ENCODE measurements at places on chromosomes 11 and 22.

DNA sequence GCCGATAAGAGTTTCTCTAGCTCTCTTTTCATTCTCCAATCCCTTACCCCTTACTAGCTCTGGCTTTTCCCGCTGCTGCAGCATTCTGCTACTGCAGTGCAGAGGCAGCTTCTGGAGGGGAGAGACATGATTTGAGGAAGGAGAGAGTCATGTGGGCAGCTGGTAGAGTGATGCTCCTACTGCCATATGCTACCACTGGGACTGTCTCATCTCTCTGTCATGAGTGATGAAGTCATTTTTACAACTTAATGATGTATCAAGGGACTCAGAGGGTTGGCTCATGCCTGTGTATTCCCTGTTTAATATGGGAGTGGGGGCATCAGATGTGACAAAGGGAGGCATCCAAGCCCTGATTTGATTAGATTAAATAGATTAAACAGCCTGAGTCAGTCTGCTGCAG is 11.3 kb downstream of the SLC17A6 start:
- no peak for DNase-seq

- DNase-seq = no peak
Measured at GRCh38 chr11:19560156-19560555, 152.5 kb upstream of the NAV2 start.

- DNase-seq = no peak
Measured at GRCh38 chr11:64355078-64355940, 3.7 kb upstream of the RPS6KA4 start.

DNA sequence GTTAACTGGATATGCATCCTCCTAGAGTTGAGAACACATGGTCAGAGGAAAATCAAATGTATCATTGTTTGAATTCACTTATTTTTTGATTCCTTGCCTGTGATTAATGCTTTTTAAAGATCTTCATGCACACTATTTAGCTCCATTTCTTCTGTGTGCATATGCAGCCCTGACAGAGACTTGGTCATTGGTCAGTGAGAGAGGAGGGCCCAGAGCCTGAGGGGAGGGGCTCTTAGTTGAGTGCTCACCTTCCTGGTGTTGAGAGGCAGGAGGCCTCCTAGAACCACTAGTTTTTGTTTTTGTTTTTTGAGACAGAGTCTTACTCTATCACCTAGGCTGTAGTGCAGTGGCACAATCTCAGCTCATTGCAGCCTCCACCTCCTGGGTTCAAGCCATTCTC is 48.9 kb downstream of the TNRC6B start:
- DNase-seq = no peak

GRCh38 chr11:60251485-60252212 is 8.7 kb upstream of the MS4A4E start:
- no peak for DNase-seq

DNA sequence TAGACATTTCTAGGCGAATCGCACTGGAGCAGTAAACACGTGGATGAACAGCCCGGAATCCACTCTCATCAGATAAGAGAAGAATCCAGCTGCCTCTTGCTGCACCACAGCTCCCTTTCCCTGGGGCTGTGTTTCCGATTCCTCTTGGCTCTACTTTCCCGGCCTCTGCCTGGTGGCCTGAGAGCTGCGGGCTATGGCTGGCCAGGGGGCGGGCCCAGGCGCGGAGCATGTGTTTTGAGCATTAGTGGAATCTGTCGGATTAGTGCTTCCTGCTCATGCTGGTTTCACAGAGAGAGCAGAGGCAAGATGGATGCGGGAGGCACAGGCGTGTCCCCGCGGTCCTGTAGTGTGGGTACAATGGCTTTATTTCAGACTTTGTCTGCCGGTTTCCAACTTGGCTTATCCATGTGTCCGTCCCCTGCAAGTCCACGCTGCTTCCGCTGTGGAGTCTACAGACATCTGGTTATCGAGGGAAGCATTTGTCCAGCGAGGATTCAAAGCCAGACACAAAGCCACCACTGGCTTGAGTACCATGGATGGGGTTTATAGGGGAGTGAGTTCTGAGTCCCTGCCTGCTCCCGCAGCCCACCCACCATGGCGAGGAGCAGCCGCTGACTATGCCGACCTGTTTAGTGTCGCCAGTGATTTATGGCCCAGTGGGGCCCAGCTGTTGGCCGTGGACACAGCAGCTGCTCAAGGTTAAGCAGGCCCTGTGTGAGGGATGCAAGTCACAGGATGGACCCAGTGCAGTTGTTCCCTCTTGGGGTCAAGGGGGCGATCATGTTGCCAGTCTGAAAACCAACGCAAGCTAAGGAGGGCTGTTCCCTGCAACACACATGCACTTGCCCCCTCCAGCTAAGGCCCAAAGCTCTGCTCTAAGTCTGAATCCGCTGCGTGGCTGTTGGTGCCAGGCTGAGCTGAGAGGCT is 43.3 kb upstream of the EP300 start:
- DNase-seq = no peak

GRCh38 chr22:36776722-36777121 is 803 bp upstream of the IFT27 start:
- DNase-seq = no peak

DNA sequence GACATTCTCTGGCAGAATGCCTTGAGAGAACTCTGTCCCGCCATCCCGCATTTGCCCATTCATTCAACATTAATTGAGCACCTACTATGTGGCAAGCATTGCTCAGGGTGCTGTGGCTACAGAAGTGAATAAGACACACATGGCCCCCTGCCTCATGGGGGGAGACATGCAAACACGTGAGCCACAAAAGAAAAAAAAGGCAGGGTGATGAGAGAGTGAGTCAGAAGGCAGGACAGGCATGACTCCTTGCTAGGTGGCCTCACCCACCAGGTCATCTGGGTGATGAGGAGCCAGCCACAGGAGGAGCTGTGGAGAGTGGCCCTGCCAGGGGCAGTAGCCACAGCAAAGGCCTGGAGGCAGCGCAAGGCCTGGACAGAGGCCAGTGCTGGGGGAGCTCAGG is 4.9 kb downstream of the CHRM4 start:
- DNase-seq = no peak

DNA sequence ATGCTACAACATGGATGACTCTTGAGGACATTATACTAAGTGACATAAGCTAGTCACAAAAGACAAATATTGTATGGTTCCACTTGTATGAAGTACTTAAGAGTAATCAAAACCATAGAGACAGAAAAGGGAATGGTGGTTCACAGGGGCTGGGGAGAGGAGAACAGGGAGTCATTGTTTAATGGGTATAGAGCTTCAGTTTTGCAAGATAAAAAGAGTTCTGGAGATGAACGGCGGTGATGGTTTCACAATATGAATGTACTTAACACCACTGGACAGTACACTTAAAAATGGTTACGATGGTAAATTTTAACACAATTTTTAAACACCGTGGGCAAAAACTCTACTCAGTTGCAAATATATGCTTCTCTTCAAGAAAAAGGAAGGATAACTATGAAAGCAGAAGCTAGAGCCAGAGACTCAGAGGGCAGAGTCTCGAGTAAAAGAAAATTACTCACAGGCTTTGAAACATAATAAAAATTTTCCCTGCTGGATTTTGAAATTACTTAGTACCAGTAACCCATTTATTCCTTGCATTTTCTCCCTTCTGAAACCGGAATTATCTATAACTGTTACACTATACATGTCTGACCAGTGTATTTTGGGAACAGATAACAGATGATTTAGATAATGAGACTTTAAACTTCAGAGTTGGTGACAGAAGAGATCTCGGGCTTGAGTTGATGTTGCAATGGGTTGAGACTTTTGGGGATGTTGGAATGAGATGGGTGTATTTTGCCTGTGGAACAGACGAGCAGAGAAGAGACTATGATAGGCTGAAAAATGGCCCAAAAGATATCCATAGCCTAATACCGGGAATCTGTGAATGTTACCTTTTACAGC is 15.0 kb downstream of the MRTFA start:
- no peak for DNase-seq

DNA sequence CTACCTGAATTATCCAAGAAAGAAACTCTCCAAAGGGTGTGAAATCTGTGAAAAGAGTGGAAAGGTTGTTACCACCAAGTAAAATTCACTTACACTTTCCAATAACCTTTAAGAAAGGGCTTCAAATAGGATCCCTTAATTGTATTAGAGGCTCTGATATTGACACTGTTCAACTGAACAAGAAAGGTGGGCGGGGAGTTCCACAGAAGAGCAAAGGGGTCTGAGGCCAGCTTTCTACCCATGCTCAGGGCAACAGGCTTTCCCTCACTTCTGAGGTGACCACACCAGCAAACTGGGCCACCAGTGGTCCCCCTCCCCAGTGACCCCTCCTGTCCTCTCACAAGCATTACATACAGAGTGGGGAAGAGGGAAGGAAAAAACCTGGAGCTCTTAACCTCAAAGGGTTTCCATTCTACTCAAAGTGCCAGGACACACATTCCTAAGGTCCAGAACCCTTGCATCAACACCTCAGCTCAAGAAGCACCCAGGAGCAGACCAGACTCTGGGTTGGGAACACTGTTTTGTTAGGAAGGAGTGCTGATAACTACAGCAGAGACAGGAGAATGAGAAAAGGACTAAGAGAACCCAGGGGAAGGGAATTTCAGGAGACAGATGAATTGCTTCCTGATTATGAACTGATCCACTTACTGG is 71.6 kb upstream of the AKIP1 start:
- no peak for DNase-seq

DNA sequence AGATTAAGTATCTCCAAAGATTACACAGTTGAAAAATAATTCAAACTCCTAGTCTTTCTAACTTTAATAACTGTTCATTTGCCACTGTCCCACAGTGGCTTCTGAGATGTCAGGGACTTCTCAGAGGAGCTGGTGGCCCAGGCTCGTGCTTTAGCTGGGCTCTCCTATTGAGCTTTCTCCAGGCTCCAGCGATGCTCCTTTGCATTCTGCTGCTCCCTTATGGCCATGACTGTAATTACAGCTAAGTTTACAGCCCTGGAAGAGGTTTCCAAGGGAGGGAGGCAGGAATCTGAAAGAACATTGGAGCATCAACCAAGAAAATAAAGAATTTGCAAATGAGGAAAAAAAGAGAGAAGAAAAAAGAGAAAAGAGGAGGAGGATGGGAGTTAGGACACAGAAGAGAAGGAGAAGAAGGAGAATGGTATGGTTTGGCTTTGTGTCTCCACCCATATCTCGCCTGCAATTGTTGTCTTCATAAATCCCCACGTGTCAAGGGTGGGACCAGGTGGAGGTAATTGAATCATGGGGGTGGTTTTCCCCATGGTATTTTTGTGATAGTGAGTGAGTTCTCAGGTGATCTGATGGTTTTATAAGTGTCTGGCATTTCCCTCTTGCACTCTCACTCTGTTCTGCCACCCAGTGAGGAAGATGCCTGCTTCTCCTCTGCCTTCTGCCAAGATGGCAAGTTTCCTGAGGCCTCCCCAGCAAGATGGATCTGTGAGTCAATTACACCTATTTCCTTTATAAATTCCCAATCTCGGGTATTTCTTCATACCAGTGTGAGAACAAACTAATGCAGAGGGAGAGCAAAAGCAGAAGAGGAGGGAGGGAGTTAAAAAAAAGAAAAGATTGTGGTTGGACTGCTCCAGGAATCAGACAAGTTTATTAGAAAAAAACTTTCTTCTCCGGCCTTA is 857.0 kb downstream of the KCNA4 start:
- DNase-seq = no peak

DNA sequence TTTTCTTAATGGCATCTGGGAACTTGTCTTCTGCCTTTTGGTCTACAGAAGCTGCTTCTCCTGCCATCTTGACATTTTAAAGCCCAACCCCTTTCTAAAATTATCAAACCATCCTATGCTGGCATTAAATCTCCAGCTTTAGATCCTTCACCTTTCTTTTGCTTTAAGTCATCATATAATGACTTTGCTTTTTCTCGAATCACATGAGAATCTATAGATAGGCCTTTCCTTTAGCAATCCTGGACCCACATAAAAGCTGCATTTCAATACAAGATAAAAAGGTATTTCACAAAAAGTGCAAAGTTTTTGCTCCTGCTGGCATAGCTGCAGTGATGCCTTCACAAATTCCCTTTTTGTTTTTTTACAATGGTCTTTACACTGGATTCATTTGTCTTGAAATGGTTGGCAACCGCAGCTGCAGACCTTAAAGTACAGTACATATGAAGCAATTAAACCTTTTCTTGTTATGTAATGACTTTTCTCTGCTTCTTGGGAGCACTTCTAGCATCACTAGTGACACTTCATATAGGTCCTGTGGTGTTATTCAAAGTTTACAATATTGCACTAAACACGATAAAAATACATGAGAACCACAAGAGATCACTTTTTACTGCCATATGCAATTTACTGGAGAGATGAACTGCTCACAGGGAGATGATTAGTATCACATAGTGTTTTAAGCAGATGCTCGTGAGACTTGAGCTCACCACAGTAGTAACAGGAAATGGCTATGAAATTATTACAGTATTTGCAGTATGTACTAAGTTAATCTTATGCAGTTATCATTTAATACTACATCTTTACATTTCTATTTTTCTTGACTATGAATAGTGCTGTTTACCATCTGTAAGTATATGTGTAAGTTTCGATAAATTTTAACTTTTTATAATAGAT is 41.6 kb downstream of the ACER3 start:
- no peak for DNase-seq

DNA sequence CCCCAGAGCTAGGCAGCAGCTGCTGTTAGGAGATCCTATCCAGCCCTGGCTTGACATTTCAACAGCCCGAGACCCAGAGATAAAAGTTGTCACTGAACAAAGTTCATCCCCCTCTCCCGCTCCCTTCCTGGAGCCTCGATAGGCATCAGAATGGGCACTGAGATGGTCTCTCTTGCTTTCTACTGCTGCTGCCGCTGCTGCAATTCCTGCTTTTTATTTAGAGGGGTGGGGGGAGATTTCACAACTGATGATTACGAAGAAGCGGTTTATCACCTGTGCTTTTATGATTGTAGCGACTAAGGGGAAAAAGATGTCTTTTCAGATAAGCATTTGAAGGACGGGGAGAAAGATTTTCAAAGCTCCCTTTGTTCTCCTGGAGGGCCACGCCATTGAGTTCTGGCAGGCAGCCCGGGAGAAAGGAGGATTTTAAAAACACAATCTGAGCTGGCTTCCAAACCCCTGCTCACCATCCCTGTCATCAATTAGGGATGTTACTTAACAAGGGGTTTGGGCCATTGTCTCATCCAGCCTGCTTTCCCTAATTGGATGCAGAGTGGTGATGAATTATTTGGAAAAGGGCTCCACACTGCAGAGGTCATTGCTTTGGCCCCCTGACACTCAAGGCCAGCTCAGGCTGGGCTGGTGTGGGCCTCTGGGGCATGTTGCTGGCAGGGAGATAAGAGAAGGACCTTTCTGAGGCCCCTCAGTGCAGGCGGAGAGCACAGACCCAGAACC is 344.7 kb downstream of the BUD13 start:
- no peak for DNase-seq

GRCh38 chr11:2277933-2278523 is 7.6 kb upstream of the ASCL2 start:
- no peak for DNase-seq

DNA sequence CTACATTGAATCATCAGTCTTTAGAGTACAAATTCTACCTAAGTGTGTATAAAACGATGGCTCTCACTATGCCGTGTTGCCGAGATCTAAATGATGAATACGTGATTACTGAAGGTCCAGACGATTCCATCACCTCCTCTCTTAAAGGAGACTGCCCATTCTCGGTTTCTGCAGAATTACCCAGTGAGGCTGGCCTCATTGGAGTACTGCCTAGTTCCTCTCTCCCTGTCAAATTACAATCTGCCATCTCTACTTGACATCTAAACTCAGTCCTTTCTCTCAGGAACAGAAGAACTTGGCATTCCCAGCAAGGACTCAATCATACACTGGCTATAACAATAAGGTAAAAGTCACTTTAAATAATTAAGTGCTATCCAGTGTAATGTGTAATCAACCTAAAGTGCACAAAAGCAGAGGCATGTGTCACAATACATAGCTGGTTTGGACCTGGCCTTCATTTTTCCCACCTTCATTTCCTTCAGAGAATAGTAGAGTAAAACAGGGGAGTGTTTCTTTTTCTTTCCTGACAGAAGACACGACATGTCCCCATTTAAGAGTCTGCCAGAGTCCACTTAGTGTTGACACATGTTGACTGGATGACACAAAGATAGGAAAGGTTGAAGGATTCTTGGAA is 634.1 kb downstream of the LRRC4C start:
- no peak for DNase-seq

All from stimulated activated CD4-positive, alpha-beta T cell treated with anti-CD3 and anti-CD28 coated beads, Interleukin-1b, Interleukin-23, amount 100 ng/mL, for 24 hours (primary cell).